Right ventricle myocardium superior (tissue), 1 donor: ENCODE measurements at places on chromosomes 2 and 18.

GRCh38 chr2:204722691-204723090 is 177.4 kb downstream of the PARD3B start:
- DNase-seq = no peak

DNA sequence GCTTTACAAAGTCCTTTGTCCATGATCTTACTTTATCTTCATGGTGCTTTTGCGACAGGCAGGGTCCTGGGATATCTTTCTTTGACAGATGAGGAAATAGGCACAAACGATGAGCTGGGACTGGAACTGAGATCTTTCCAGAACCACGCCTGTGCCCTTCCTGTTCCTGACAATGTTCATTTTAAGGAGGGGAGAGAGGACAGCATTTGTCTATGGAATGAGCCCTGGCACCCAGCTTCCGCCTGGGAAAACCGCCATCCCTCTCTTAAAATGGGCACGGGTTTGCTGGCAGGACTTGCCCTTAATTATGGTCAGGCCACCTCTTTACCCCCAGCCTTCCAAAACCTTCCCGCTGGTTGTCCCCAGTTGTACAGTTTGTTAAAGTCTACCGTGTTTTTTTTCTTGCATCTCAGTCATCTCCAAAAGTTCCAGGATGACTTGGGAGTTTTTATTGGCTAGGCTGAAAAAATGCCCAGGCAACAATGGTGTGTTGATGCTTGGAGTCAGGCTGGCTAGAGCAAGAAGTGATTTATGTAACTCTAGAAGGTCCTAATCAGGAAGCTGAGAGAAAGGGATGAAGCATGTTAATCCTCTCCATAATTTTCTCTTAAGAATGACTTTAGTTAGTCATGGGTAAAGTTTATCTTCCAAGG is 264.9 kb upstream of the EPAS1 start:
- no peak for DNase-seq

GRCh38 chr2:66461664-66462500 is 27.0 kb downstream of the MEIS1 start:
- DNase-seq = no peak

DNA sequence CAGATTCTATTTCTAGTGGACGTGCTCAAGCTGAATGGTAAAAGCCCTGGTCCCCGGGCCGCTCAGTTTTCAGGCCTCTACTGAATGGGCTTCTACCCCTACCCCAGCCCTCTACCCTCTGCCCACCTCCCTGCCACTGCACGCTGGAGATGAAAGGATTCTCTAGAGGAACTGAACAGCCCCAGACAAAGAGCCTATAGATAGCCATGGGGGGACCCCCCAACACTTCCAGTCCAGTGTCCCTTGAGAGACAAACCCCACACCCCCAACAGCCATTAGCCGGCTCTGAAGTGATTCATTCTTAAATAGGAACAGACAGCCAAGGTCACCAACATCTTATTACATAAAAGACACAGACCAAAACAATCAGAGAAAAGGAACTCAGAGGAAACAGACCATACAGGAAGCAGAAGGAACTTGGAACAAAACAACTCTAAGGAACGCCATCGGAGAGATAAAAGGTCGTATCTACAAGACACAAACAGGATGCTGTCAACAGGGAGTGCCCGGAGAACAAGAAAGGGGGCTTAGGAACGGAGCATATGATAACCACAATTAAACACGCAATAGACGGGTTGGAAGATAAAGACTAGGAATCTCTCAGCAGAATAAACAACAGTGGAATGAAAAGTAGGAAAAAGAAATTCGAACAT is 23.5 kb downstream of the TMEM37 start:
- DNase-seq = no peak

- no peak for DNase-seq
Observed at GRCh38 chr2:142914507-142915313, 37.2 kb downstream of the KYNU start.
